Heart right ventricle (tissue), 16 donors: ENCODE measurements at places on chromosomes 2 and 18. TPM values are rescaled to one million over a fixed set of nuclear protein-coding genes. Genes with fewer than 3 reads are reported as not detected.

The GPR75 gene
- 1.9 TPM for total RNA-seq

The ARHGAP25 gene
- total RNA-seq, result 8.6 TPM

The SKOR2 gene
- not detected for total RNA-seq

The MYO5B gene
- 0.20 TPM for total RNA-seq

The RTP5 gene
- not detected for total RNA-seq

The TRABD2A gene
- total RNA-seq, result 0.41 TPM

The UNC80 gene
- not detected for total RNA-seq

The MAP2 gene
- total RNA-seq, result 7.4 TPM
